NCI-H1417 treated with DMSO at 0.1 percent for 48 hours (cell line): ENCODE measurements at places on chromosomes 6 and 20.

GRCh38 chr20:23234311-23235078, 116.1 kb upstream of the NXT1 start:
- DNase-seq, result no peak

- peak; percentile 59 for DNase-seq
Observed at GRCh38 chr6:26025894-26026832, 61.1 kb upstream of the HFE start.

DNA sequence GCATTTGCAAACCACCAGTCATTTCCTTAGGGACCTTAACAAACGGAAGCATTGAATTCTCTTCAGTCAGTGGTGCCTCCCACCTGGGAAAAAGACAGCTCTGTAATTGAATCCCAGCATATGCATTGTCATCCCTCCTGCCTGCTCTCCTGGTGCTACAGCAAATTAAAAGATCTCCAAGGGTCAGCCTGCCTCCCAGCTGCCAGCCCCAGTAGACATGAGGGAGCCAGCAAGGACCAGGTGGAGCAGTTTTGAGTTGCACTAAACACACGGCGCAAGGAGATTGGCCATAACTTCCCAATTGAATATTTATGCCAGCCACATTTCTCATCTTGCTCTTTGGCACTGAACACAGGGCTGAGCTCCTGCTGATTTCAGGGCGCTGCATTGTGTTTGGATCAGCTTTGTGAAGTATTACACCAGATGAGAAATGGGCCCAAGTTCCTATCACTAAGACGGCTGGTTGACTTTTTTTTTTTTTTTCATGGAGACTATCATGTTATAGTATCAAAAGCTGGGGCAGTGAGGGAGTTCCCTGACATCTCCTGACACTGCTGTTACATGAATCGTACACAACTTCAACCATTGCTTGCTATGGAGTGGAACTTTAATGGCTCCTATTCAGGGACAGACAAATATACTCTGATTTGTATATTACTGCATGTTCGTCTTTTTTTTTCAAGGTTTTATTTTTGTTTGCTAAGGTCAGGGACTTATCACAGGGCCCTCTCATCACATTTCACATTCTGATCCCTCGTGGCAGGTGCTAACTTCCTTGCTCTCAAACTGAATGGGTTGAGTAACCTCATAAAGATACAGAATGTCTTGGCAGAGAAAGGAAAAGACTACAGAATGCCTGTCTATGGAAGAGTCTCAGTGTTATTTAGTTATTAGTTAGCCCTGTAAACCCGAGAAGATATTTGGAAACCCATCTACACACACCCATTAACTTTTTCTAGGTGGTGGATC, 191.1 kb downstream of the EYA4 start:
- DNase-seq, result peak; percentile 22

DNA sequence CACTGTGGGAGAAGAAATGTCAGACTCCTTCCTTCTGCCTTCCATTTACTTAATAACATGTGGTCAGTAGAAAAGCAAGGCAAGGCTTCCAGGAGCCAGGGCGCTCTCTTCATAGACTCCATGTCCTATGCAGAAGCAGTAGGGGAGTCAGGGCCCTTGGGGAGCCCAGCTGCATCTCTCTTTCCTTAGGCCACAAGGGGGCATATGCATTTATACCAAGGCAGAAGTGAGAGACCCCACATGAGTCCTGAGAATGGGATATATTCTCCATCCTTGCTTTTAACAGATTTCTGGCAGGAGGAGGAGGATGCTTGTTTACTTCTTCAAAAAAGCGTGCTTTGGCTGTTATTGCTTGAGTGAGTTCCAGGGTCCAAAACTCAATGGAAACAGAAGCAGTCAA, 198.5 kb downstream of the HIVEP2 start:
- no peak for DNase-seq

- DNase-seq, result no peak
Observed at GRCh38 chr20:53598140-53599043, 4.8 kb upstream of the ZNF217 start.

DNA sequence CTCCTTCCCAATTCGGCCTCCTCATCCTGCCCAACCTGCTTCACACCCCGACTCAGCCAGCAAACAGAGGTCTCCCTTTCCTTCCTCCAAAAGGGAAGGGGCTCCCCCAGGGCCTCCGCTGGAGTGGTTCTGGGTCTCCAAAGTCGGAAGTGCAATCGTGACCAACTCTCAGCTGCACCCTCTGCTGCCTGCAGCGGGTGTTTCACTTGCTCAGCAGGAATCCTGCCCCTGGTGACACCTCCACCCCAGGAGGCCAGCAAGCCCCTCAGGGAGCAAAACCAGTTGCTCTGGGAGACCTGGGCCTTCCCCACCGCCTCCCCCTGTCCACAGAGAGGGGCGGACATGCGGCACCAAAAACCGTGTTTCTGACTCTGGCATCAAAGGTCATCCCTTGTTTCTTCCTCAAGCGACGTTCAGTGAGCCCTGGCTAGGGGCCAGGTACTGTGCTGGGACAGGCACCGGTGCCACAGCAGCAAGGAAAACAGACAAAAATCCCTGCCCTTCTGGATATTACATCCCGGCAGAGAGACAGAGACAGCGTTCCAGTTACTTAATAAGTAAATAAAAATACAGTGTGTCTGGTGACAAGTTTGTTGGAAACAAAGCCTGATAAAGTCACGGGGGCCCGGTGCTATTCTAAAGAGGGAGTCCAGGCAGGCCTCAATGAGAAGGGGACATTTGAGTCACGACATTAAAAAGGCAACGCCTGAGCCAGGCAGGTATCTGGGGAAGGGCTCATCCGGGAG, 219.0 kb downstream of the BMP7 start:
- DNase-seq, result no peak

GRCh38 chr6:152094276-152094675, 286.8 kb downstream of the ESR1 start:
- DNase-seq, result no peak

DNA sequence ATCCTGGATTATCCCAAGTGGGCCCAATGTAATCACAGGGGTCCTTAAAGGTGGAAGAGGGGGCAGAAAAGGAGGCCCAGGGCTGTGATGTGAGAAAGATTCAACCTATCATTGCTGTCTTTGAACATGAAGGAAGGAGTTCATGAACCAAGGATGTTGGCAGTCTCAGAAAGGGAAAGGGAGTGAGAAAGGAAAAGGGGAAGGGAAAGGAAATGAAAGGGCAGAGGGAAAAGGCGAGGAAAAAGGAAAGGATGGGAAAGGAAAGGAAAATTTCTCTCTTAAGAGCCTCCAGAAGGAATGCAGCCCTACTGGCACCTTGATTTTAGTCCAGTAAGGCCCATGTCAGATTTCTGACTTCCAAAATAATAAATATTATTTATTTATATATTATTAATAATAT, 687.8 kb downstream of the COL12A1 start:
- no peak for DNase-seq

GRCh38 chr6:7114744-7115458, 7.1 kb downstream of the RREB1 start:
- DNase-seq, result no peak

GRCh38 chr20:56358070-56358469, 704 bp upstream of the FAM210B start:
- no peak for DNase-seq

DNA sequence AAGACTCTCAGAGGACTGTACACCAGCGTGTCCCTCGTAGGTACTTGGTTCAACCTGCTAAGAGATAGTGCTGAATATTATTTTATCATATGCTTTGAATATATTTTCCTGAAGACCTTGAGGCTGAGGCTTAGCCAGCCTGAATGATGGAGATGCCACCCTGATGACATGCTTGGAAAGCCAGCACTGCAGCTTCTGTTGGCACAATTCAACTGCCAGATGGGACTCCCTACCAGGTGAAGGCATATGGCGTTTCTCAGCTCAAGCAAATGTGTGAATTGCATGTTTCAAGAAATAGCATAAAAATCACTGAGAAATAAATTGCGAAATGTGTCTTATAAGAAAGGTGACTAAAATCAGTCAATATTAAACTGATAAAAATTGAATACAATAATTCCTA, 228.1 kb upstream of the CST7 start:
- no peak for DNase-seq

GRCh38 chr20:64064145-64064698, 1.2 kb downstream of the TCEA2 start:
- no peak for DNase-seq

DNA sequence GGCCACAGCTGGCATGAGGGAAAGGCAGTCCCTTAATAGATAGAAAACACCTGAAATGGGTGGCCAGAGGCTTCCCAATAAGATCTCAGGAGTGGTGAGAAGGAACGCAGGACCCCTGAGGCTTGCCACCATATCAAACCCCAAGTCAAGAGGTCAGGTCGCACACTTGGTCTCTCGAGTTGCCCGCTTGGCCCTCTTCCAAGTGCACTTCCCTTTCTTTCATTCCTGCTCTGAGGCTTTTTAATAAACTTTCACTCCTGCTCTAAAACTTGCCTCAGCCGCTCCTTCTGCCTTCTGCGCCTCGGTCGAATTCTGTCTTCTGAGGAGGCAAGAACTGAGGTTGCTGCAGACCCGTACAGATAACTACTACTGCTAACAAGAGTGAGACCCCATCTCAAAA, 64.2 kb downstream of the SLC2A10 start:
- no peak for DNase-seq

DNA sequence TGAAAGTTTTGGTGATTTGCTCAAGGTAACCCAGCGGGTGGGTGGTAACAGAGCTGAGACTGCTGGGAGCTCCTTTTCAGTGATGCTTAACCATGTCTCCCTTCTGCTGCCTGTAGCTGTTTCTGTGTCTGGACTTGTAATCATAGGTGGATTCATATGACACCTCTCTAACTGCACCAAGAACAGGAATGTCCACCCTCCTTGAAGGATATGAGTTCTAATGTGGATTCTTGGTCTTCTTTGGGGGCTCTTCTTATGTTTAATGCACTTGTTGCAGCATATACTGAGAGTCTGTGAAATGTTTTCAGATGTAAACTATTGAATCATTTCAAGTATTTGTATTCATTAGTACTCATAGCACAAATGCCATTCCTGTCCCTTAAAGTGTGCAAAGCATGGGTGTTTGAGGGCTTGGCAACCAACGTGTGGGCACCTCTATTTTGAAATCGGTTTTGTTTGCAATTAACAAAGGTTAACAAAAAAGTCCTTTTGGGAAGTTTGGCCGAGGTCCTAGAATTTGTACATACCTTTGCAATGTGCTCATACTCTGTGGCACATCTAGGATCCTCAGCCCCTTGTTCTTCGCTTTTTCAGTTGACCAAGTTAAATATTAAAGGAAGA, 138.0 kb downstream of the SOX4 start:
- DNase-seq, result no peak

GRCh38 chr20:7285918-7286556, 518.6 kb downstream of the BMP2 start:
- DNase-seq, result peak; percentile 54

DNA sequence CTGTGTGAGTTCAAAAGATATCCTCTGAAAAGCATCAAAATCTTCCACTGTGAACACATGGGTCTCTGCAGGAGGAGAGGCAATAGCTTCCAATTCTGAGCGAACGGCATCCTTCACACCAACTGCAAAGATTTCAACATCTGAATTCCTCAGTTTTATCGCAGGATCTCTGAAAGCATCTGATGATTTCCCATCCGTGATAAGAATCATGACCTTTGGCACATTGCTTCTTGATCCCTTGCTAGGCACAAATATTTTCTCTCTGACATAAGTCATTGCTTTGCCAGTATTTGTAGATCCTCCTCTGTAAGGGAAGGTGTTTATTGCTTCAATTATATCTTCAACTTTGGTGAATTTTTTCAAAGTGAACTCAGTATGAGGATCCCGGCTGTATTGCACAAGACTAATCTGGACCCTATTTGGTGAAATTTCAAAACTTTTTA, 22.7 kb downstream of the COL12A1 start:
- no peak for DNase-seq

DNA sequence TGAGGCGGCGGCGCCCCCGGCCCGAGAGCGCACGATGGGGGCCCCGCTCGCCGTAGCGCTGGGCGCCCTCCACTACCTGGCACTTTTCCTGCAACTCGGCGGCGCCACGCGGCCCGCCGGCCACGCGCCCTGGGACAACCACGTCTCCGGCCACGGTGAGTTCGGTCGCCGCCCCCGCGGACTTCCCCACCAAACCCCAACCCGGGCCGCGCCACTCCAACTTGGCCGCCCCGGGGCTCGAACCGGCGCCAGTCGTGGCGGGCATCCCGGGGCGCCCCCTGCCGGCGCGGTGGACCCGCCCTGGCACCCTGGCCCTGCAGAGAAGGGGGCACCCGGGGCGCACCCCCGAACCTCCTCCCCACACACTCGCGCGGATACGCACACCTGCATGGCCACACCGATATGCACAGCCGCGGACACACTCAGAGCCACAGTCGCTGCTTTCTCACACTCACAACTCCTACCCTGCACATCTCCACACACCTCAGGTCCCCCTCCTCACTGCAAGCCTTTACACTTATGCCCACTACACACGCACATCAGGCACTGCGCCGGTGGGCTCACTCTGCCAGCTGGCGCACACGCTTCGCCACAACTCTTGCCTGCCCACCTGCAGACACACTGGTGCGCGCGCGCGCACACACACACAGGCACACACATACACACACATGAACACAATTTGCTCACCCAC, 535 bp downstream of the VSTM2L start:
- no peak for DNase-seq

DNA sequence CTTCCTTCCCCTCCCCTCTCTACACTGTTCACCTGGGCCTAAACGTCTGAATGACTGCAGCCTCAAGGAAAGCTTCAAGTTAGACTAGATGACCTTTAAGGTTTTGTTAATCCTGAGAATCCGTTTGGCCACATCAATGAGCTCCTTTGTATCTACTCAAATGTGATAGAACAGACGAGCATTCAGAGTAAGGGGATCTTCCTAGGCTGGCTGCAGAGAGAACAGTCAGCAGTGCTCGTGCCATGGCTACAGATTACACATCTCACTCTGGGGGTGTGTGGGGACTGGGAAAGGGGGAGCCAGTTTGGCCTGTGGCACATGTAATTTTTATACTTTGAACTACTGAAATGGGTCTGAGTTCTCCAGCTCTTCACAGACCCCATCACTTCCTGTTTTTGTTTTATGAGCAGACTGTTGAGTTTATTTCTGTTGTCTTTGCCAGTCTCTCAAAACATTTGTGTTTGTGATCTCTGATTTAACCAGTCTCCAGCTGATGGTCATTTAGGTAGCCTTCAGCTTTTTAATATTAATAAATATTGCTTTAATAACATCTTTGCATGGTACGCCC, 50.9 kb downstream of the KCNS1 start:
- DNase-seq, result no peak

GRCh38 chr20:37200926-37201826, 21.8 kb upstream of the MROH8 start:
- DNase-seq, result no peak

DNA sequence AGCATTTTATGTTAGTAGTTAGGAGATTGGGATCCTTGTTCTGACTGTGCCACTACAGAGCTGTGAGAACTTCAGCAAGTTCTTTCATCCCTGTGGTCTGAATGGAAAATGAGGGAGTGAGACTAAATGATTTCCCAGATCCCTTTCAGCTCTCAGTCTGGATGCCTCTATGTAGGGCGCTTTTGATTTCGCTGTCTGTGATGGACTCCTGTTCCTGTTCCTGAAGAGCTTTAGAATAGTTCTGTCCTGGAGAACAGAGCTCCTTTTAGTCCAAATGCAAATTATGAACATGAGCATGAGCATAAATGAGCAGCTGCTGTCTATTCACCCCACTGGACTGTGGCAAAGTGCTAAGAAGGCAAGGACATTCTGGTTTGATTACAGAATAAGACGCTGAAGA, 61.4 kb upstream of the NT5E start:
- no peak for DNase-seq

GRCh38 chr6:157036245-157036711, 259.1 kb downstream of the ARID1B start:
- DNase-seq, result no peak

- no peak for DNase-seq
Observed at GRCh38 chr6:17580518-17581048, 19.5 kb upstream of the FAM8A1 start.

- no peak for DNase-seq
Observed at GRCh38 chr20:18813483-18813882, at the start of gene SCP2D1. Gene SCP2D1, plus strand, starts transcription at chr20:18813783. Its CDS starts 33 bp downstream, at chr20:18813816.
